ENCODE measurements at places on chromosomes 12 and 14.

DNA sequence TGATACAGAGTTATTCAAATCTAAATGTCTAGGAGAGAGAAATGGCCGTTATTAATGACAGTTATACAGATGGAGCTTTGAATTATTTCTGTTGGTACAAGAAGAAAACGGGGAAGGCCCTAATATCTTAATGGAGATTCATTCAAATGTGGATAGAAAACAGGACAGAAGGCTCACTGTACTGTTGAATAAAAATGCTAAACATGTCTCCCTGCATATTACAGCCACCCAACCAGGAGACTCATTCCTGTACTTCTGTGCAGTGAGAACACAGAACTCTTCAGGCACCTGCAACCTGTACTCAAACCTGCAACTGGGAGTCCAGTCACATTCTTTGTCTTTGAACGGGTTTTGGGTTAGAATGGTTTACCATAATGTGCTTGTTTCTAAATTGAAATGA lies 403.2 kb downstream of the DAD1 start:
- no peak for DNase-seq

GRCh38 chr14:101525640-101526527 lies 35.4 kb upstream of the DIO3 start:
- no peak for DNase-seq

DNA sequence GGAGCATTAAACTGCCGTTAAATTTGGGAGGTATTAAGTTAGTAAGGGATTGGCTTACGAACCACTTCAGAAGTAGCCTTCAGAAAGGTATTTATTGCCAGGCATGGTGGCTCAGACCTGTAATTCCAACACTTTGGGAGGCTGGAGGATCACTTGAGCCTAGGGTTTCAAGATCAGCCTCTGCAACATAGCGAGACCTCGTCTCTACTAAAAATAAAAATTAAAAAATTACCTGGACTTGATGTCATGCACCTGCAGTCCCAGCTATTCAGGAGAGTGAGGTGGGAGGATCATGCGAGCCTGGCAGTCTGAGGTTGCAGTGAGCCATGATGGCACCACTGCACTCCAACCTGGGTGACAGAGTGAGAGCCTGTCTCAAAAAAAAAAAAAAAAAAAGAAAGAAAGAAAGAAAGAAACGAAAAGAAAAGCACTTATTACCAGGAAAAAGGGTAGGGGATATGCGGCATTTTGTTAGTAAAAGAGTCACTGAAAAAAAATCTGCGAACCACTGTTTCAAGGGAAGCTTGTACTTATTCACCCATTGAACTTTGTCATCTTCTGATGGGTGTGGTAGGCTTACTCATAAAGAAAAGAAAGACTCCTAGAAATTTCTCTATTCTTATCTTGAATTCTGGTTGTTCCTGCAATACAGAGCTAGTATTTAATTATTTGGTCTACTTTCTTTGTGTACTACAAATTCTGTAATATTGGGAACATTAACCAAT lies 33.6 kb upstream of the PLEKHA5 start:
- peak; percentile 43 for DNase-seq

GRCh38 chr14:50619569-50620141 lies 48.5 kb downstream of the SAV1 start:
- DNase-seq, result peak; percentile 71

GRCh38 chr12:64610079-64610659 lies at the start of gene RASSF3:
Gene RASSF3 (plus strand): TSS chr12:64610495. CDS start chr12:64610633, 138 bp downstream.
- DNase-seq, result peak; percentile 49

GRCh38 chr12:66497008-66497897 lies 181.6 kb downstream of the GRIP1 start:
- no peak for DNase-seq

GRCh38 chr12:27176765-27177164 lies 67.3 kb upstream of the STK38L start:
- peak; percentile 59 for DNase-seq

DNA sequence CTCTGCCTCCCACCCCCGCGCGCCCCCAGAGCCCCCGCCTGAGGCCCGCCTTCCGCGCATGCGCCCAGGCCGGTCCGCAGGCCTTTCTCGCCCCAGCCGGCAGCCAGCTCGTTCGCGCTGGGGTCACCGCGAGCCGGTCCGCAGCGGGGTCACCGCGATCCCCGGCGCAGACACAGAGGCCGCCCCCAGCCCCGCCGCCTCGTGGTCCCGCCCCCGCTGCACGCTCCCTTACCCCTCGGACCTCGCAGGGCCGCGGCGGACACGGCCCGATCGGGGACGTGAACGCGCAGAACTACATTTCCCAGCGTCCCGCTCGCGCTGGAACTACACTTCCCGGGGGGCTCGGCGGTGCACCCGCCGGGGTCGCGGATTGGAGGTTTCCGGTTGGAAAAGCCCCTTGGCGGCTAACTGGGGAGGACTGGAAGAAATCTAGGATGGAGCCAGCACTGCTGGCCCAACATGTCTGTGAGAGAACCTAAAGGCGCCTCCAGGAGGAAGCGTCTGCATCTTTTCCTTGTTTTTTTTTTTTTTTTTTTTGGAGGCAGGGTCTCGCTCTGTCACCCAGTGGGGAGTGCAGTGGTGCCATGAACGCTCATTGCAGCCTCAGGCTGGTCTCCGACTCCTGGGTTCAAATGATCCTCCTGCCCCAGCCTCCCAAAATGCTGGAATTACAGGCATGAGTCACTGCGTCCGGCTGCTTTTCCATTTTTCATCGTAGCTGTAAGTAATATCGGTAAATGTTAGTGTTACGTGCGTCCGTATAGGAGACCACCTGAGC lies at the start of gene ZNF605:
Gene ZNF605 (minus strand): TSS at position 296 of the 778 bp plus-strand sequence. CDS start 10,671 bp downstream, outside the sequence.
- DNase-seq, result peak; percentile 95

GRCh38 chr12:77323788-77324415 lies 258.5 kb upstream of the E2F7 start:
- DNase-seq, result no peak

DNA sequence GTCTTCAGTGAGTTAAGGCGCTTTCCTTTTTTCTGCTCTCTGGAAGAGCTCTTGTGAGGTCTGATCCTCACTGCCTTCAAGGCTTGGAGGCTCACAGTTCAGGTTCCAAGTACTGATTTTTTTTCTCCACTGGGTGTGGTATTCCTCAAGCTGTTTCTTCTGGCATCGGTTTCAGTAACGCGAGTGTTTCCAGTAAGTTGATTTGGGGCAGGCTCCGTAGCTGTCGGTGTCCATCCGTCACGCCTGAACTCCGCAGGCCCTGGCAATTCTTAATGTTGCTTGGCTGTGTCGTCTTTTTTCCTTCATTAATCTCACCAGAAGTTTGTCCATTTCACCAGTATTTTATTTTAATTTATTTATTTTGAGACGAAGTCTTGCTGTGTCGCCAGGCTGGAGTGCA lies 30.6 kb downstream of the LRCOL1 start:
- DNase-seq, result no peak

DNA sequence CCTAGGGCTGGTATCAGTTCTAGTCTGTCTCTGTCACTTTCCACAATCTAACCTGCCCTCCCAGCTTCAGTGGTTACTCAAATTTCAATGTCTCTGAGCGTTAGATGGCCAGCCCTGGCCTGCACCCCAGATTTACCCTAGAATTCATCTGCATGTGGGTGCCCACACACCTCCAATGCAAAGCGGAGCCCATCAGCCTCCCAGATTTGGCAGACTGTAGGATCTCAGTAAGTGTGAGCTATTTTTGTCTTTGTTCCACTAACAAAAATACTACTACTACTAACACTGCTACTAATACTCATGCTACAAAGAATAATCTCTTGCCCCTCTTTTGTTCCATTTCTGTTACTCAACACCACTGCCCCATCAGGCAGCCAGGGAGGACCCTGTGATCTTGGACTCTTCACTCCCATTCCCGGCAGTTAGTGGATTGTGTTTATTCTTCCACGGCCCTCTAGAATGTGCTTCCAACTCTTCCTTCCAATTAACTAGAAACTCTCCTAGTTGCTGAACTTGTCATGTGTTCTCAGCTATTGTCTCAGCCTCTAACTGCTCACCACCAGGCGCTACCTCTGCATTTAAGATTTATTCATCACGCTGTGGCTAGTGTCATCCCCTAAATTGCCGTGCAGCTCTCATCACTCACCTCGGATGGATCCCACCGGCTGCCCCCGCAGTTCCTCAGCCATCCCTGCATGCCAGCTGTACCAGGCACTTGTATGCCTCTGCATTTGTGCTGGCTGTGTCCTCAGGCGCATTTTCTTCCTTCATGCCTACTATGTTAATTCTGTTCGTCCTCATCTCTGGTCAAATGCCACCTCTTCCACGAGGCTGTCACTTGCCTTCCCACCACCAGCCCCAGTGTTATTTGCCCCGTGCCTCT lies 150.6 kb upstream of the HIF1A start:
- no peak for DNase-seq

DNA sequence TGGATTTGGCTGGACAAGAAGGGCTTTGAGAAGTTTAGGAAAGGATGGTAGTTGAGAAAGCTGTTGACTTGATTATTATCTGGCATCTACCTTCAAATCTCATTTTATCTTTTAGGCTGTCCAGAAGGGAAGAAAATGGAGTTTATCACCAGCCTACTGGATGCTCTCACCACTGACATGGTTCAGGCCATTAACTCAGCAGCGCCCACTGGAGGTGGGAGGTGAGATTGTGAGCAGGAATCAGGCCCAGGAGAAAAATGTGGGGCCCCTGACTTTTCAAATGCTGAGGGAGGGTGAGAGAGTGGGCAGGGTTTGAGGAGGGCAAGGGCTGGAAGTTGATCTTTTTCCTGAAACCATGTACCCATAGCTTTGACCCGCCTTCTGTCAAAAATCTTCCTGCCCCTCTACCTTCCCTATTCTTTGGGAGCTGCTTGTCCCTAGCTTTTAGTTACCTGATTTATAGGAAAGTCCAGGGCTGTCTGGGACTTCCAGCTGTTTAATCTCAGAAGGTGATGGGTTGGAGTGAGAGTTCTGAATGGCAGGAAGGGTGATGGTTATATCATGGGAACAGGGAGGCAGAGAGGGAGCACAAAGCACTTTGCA lies 134.2 kb downstream of the SMOC1 start:
- DNase-seq, result no peak
